Adrenal gland (tissue), 19 donors: ENCODE measurements at places on chromosomes 6 and 20. TPM values are rescaled to one million over a fixed set of nuclear protein-coding genes. Genes with fewer than 3 reads are reported as not detected.

Gene CD40
- total RNA-seq = 8.9 TPM

Gene EDN1
- total RNA-seq = 1.2 TPM

Gene IL17A
- not detected for total RNA-seq

Gene ANKRD66
- not detected for total RNA-seq

Gene RAB5IF
- 144 TPM for total RNA-seq

Gene TFAP2D
- not detected for total RNA-seq

Gene MDFI
- total RNA-seq = 7.1 TPM

DNA sequence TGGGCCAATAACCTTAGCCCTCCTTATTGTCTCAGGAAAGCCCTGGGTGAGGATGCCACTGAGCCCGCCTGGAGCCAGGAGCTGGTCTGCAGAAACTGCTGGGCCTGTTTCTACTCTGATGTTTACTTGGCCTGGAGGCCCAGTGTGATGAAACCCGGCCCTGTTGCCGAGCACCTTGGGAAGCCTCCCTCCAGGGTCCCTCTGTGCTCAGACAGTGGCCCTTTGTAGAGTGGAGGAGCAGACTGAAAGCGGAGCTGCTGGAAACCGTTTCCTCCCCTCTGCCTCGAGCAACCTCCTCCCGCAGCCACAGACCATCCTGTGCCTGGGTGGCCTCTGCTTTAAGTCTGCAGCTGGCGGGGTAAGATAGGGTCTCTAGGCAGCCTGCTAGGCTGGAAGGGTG, 84.1 kb upstream of the EPB41L1 start:
- H3K36me3 ChIP-seq = no peaks in the 10 kb centered on the region
- H3K4me3 ChIP-seq = no peak overlapping the region
- no peaks in the 10 kb centered on the region for H3K27me3 ChIP-seq
- peaks cover 2% of the 10 kb centered on the region for H3K4me1 ChIP-seq
- no peak overlapping the region for H3K27ac ChIP-seq

DNA sequence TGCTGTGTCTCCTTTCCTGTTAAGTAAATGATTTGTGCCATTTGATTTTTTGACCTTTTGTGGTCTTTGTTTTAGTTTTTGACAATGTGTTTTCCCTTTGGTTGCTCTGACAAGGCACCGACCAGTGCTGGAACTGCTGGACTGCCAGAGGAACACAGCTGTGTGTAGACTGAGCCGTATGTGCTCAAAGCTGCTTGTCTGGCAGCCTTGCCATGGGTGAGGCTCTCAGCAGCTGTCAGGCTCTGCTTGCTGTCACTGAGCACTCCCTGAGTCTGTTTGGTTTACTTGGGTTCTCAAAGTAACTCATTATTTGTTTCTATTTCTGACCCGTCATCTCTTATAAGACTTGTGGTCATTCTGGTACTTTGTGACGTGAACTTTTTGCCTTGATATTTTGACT, 15.1 kb upstream of the SNRPB start:
- H3K4me3 ChIP-seq = no peak overlapping the region
- peaks cover 64% of the 10 kb centered on the region for H3K36me3 ChIP-seq
- no peaks in the 10 kb centered on the region for H3K4me1 ChIP-seq

GRCh38 chr20:62297449-62298227, 5.2 kb upstream of the ADRM1 start:
- H3K27me3 ChIP-seq = no peaks in the 10 kb centered on the region
- peaks cover 24% of the 10 kb centered on the region for H3K36me3 ChIP-seq
- no peaks in the 10 kb centered on the region for H3K4me1 ChIP-seq
- no peak overlapping the region for H3K27ac ChIP-seq

DNA sequence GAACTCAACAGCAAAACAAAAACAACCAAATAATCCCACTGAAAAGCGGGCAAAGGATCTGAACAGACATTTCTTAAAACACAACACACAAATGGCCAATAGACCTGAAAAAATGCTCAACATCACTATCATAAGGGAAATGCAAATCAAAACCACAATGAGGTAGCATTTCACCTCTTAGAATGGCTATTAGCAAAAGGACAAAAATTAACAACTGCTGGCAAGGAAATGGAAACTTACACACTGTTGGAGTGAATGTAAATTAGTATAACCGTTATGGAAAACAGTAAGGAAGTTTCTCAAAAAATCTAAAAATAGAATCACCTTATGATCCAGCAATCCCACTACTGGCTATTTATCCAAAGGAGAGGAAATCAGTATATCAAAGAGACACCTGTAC, 20.9 kb downstream of the FAM8A1 start:
- no peaks in the 10 kb centered on the region for H3K27me3 ChIP-seq
- no peak overlapping the region for H3K27ac ChIP-seq
- DNase-seq = no peak
- H3K4me1 ChIP-seq = no peaks in the 10 kb centered on the region
- H3K36me3 ChIP-seq = no peaks in the 10 kb centered on the region

GRCh38 chr20:15318682-15319081, 981.3 kb upstream of the FLRT3 start:
- H3K27ac ChIP-seq = no peak overlapping the region
- no peaks in the 10 kb centered on the region for H3K27me3 ChIP-seq
- no peaks in the 10 kb centered on the region for H3K4me1 ChIP-seq
- no peaks in the 10 kb centered on the region for H3K36me3 ChIP-seq

GRCh38 chr6:51398793-51399192, 580.1 kb downstream of the TFAP2B start:
- no peak for DNase-seq
- no peaks in the 10 kb centered on the region for H3K36me3 ChIP-seq
- H3K27ac ChIP-seq = no peak overlapping the region
- H3K27me3 ChIP-seq = no peaks in the 10 kb centered on the region

DNA sequence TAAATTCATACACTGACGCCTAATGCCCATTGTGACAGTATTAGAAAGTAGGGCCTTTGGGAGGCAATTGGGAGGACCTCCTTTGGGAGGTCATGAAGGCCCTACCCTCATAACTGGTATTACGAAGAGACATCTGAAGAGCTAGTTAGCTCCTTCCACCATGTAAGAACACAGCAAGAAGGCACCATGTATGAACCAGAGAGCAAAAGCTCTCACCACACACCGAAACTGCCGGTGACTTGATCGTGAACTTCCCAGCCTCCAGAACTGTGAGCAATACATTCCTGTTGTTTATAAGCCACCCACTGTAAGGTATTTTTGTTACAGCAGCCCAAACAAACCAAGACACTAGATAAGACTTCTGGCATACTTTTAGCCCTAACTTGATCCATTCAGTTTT, 41.8 kb downstream of the GCLC start:
- no peaks in the 10 kb centered on the region for H3K4me1 ChIP-seq
- H3K36me3 ChIP-seq = peaks cover 71% of the 10 kb centered on the region
- DNase-seq = no peak
- no peaks in the 10 kb centered on the region for H3K27me3 ChIP-seq

DNA sequence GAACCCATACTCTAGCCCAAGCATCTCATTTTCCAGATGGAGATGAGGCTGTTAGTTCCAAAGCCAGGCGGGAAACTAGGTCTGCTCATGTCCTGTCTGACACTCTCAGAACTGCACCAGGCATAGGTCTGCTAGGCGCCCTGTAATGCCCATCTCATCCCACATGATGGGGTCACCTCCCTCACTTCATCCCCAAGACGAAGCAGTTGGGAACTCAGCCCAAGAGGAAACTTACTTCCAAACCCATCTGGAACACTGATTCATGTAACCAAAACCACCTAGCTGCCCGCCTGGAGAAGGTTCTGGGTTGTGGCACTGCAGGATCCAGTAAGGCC, 119.4 kb upstream of the PRND start:
- H3K4me3 ChIP-seq = no peak overlapping the region
- no peak for DNase-seq
- H3K27me3 ChIP-seq = peaks cover 56% of the 10 kb centered on the region
- H3K27ac ChIP-seq = no peak overlapping the region
- H3K36me3 ChIP-seq = no peaks in the 10 kb centered on the region

DNA sequence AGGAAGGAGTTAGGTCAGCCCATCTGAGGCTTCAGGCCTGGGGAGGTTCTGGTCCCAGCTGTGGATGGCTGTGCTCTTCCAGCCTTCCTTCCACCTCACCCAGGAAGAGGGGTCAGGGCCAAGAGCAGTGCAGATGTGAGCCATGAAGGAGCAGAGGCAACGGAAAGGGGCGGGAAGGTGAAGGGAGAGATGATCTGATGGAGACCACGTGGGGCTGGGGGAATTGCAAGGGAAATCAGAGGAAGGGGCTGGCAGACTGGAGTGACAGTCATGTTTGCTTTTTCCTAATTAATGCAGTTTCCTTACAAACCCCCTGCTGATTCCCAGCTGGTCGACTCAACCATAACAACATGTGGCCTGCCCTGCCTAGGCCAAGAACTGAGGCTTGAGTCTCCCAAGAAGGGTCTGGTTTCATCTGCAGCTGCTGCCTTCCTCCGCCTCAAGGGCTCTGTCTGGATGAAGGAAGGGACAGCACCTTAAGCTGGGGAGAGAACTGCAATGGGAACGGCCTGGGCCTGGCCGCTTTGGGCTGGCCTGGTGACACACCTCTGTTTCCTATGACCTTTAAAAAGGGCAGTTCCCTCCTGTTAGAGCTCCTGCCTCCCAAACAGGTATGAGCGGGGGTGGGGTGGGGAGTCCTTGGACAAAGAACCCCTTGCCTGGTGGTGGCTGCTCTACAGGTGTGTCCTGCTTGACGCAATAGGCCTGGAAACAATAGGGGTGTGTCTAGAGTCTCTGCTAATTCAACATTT, 7.8 kb upstream of the MRPS18A start:
- no peak overlapping the region for H3K4me3 ChIP-seq
- peaks cover 14% of the 10 kb centered on the region for H3K4me1 ChIP-seq
- H3K27me3 ChIP-seq = no peaks in the 10 kb centered on the region
- no peak overlapping the region for H3K27ac ChIP-seq

GRCh38 chr20:4728120-4728760, 6.5 kb downstream of the PRND start:
- H3K36me3 ChIP-seq = no peaks in the 10 kb centered on the region
- H3K27me3 ChIP-seq = no peaks in the 10 kb centered on the region
- H3K4me1 ChIP-seq = no peaks in the 10 kb centered on the region
- H3K27ac ChIP-seq = no peak overlapping the region

- H3K4me3 ChIP-seq = no peak overlapping the region
- H3K4me1 ChIP-seq = peaks cover 10% of the 10 kb centered on the region
- H3K36me3 ChIP-seq = no peaks in the 10 kb centered on the region
- H3K27me3 ChIP-seq = no peaks in the 10 kb centered on the region
- H3K27ac ChIP-seq = peak overlapping the region; percentile 31
Observed at GRCh38 chr20:53609491-53610445, 16.1 kb upstream of the ZNF217 start.

DNA sequence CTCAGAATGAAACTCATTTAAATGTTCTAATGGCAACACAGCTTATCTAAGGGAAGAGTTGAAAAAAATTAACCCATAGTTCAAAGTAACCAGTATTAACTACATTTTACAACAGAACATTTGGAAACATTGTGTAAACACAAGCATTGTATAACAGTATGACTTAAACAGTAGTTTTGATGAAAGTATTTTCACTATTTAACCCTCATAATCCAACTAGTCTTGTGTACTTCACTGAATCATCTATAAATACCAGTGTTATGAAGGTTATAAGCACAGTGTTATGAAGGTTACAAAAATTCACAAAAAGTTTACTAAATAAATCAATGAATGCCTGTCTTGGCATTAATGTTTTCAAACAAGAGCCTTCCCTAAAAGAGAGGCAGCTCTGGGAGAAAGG, 66.5 kb downstream of the REV3L start:
- no peaks in the 10 kb centered on the region for H3K36me3 ChIP-seq
- no peak overlapping the region for H3K27ac ChIP-seq
- no peaks in the 10 kb centered on the region for H3K27me3 ChIP-seq
- DNase-seq = no peak
- H3K4me1 ChIP-seq = peaks cover 7% of the 10 kb centered on the region

DNA sequence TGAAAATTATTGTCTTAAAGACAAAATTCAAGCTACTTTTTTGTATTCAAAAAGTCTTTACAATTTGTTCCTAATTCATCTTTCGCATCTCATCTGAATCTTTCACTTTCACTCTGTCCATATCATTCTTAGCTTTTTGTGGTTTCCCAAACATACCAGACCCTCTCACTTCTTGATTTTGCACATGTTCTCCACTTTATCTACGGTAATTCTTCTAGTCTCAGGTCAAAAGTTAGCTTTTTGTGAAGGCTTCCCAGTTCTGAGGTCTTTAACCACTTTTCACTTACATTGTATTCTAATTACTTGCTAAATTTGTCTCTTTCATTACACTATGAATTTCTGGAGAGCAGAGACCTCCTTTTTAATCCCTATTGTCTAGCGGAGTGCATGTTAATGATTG, 34.6 kb upstream of the EPHA7 start:
- H3K4me1 ChIP-seq = no peaks in the 10 kb centered on the region
- H3K36me3 ChIP-seq = no peaks in the 10 kb centered on the region
- H3K27me3 ChIP-seq = no peaks in the 10 kb centered on the region
- no peak for DNase-seq
- H3K4me3 ChIP-seq = no peak overlapping the region

GRCh38 chr6:111791415-111791814, 81.8 kb downstream of the FYN start:
- no peak for DNase-seq
- no peaks in the 10 kb centered on the region for H3K4me1 ChIP-seq
- no peak overlapping the region for H3K4me3 ChIP-seq
- no peak overlapping the region for H3K27ac ChIP-seq
- H3K36me3 ChIP-seq = no peaks in the 10 kb centered on the region
- H3K27me3 ChIP-seq = no peaks in the 10 kb centered on the region

DNA sequence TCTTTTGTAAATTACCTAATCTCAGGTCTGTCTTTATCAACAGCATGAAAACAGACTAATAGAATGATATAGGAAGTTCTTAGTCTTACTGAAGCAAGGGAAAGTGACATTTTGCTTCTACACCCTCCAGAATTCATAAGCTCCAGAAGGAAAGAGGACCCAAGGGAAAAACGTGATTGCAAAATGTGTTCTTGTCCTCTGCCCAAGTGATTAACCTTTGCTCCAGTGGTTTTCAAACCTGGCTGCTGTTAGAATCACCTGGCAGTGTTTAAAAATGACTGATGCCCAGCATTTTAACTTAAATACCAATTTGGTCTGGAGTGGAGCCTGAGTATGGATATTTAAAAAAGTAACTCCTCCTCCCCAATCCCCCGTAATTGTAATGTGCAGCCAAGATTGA, 191.4 kb downstream of the SLC16A10 start:
- H3K36me3 ChIP-seq = no peaks in the 10 kb centered on the region
- DNase-seq = no peak
- no peaks in the 10 kb centered on the region for H3K4me1 ChIP-seq
- H3K27ac ChIP-seq = no peak overlapping the region
- H3K27me3 ChIP-seq = no peaks in the 10 kb centered on the region
- H3K4me3 ChIP-seq = no peak overlapping the region

- H3K27me3 ChIP-seq = no peaks in the 10 kb centered on the region
- no peaks in the 10 kb centered on the region for H3K36me3 ChIP-seq
- no peak overlapping the region for H3K4me3 ChIP-seq
Observed at GRCh38 chr6:13281686-13282085, 46.7 kb downstream of the TBC1D7 start.

DNA sequence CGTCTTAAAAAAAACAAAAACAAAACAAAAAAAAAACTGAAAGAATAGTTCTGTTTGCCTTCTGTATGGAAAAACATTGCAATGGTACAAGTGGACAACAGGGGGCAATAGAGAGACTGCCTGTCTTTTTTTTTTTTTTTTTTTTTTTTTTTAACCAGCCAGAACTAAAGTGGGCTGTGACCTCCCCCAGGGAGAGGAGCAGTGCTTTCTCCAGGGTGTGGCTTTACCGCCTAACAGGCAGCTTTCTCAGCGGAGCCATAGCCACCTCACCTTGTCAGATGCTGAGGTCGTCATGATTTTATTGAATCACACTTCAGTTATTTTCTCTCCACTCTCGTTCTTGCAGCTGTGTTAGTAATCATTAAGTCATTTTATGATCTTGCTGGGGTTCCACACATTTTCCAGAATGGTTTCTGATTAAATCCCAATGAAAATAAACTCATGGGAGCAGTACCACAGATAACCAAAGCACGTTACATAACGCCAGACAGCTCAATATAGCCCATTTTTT, 78.4 kb downstream of the GMPR start:
- no peaks in the 10 kb centered on the region for H3K36me3 ChIP-seq
- H3K27me3 ChIP-seq = no peaks in the 10 kb centered on the region
- H3K4me1 ChIP-seq = peaks cover 38% of the 10 kb centered on the region
- H3K27ac ChIP-seq = no peak overlapping the region
- no peak overlapping the region for H3K4me3 ChIP-seq
- peak; percentile 45 for DNase-seq
